SK-N-SH treated with all-trans-retinoic acid at 6 μM for 48 hours (cell line): ENCODE measurements at places on chromosomes 1 and 21.

DNA sequence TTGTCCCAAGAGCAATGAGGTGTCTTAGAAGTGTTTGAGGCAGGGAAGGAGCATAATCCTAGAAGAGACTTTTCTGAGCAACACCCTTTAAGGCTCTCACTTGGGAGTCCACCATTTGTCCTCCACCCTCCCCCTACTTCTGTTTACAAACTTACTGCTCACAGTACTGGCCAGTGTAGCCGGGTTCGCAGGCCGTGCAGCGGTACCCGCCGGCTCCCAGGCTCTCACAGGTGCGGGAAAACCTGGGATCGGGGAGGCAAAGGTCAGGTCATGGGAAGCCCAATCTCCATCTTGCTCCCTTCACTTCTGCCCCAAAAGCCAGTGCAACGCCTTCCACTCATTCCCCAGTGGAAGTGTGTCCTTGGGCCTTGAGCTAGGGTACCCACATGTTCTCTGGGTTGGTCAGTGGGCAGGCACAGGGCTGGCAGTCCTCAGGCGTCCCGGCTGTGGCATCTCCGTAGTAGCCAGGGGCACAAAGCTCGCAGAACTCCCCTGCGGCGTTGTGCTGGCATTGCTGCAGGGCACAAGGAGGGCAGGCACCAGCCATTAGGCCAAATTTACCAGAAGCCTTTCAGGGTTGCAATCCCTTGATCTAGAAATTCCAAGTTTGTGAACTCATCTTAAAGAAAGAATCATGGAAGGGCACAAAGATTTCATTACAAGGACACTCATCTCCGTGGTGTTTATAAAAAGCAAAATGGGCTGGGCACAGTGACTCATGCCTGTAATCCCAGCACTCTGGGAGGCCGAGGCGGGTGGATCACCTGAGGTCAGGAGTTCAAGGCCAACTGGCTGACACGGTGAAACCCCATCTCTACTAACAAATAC, 49.8 kb downstream of the LDLRAD2 start:
- peak; percentile 81 for ATAC-seq

GRCh38 chr1:33057095-33057494, 20.4 kb upstream of the AK2 start:
- no peak for ATAC-seq

DNA sequence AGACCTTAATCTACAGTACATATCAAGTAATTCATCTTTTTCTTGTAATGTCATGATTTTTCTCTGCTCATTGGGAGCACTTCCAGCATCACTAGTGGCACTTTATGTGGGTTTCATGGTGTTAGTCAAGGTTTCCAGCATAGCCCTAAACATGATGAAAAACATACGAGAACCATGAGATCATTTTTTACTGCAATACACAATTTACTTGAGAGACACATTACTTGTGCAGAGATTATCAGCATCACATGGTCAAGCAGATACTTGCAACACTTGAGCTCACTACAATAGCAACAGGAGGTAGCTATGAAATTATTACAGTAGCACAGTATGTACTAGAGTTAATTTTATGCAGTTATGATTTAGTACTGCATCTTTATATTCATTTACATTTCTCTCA, 36.4 kb downstream of the ITGB3BP start:
- no peak for ATAC-seq

DNA sequence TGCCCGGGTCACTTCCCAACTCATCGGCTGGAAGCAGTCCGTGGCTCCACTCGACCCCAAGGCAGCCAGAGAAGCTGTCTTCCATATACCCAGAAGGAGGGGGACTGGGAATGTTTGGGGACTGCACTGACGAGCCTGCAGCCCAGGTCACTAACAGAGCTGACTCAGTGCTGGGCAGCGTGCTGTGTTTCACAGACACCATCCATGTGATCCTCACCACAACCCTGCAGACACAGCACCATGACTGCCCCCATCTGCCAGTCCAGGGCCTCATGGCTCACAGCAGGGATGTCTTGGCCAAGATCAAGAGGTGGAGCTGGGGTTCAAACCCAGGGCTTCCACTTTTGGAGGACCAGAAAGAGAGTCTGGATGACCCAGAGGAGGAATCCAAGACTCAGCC, 67.9 kb downstream of the KLHDC7A start:
- ATAC-seq, result no peak

- no peak for ATAC-seq
These were observed 205.7 kb upstream of the SAMSN1 start for GRCh38 chr21:14751602-14752344.

DNA sequence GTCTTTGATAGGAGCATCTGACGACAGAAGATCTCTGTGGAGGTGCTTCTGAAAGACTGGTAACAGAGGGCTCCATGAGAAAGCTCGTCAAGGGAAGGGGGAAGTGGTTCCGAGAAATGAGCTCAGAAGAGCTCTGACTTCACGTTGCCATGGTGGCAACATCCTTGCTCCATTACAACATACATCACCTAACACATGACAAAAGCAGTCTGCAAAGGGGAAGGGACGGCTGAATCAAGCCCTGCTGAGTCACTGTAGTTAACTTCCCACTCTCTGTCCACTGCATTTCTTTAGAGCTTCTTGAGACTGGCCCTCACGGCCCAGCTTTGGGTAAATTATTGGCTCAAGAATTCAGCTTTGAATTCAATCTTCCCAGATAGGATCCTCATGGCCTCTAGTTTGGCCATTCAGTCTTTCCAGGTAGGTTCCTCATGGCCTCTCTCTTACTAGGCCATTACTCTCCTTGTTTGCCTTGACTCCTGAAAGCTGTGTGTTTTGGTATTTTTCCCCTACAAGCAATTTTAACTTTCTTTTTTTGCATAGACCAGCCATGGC, 88.0 kb upstream of the ZNF648 start:
- no peak for ATAC-seq

DNA sequence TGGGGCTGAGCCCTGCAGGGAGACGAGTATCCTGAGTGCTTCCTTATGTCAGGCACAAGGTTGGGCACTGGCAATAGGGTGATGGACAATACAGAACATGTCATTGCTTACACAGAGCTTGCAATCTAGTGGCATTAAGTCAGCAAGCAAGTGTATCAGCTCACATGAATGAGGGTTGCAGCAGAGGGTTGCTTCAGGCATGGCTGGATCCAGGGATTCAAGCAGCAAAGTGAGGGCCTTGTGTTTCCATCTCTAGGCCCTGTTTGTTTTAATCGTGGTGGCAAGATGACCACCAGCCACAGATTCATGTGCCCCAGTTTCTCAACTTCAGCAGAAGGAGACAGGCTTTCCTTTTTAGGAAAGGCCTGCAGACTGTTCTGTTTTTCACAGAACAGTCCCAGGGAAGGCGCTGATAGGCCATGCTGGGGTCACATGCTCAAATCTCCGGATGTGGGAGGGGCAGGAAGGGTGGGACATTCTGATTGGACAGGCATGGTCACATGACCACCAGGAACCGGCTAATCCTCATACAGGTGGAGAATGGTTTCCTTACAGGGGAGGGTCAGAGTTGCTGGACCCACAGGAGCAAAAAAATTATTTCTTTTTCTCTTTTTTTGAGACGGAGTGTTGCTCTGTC, 14.4 kb downstream of the PLOD1 start:
- ATAC-seq, result peak; percentile 20; the same call in 1 of the 3 replicates

DNA sequence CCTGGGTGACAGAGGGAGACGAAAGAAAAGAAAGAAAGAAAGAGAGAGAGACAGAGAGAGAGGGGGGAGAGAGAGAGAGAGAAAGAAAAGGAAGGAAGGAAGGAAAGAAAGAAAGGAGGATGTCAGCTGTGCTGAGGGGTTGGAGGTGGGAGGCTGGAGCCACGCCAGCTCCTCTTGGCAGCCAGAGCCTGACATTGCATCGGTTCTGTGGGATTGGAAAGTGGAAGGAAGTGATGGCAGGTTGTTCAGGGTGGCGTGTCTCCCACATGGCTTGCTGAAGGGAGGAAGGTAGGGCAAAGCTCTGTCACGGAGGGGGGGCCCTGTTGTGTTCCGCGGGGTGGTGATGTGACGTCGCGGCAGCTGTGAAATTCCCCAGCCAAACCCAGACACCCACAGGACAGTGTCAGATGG, 30.7 kb downstream of the EIF2D start:
- no peak for ATAC-seq

DNA sequence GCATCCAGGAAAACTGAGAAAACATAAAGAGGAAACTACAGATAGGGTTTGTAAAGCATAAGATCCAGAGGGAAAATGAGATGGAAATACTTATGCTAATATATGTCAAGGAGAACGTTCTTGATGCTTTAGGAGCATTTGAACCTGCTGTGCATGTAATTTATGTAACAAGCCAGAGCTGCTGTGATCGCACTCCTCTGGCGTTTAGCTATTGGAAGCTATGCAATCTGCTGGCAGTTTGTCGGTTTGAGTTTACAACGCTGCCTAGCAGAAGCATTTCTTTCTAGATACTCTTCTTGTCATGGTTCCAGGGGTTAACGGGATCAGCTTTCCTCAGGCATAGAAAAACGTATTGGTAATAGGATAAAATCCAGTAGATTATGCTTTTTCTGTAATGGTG, 182.7 kb downstream of the KCNH1 start:
- no peak for ATAC-seq

DNA sequence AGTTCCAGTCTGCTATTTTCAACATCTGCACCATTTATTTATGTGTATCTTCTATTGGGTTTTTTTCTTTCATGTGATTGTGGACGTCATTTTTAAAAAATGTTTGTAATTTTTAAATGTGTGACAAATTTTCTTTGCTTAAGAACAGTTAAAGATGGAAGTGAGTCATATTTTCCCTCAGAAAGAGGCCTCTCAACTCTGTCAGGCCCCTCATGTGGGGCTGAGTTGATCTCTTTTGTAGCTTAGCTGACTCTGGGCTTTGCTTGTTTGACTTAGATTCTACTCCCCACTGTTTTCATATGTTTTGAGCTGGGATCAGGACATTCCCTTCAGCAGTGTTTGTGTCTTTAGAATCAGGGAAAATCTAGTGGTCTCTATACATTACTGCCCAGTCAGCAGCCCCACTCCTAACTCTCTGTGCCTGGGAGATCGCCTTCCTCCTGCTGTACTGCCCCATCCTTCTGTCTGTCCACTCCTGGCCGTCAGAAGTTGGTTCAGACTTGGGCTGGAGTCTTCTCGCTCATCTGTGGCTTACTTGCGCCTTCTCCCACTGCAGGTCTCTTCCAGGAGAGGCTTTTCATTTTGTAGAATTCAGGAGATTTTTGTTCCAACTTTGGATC, 137.4 kb downstream of the DYRK1A start:
- peak; percentile 39; the same call in 1 of the 3 replicates for ATAC-seq

DNA sequence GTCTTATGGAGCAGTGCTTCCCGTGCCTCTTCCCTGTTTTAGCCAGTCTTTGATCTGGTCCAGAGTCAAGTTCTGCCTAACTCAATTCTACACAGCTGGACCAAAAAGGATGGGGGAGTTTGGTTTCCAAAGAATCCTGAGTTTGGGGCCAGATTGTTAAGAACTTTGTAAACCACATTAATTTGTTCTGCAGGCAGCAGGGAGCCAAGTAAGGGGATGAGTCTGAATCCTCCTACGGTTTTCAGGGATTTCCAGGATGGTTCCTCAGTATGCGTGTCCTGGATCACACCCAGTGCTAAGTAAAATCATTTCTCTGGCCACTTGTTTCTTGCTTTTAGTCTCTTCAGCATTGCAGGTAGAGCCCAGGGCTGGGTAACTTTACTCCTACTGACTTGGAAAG, 26.1 kb upstream of the GJA5 start:
- ATAC-seq, result no peak

DNA sequence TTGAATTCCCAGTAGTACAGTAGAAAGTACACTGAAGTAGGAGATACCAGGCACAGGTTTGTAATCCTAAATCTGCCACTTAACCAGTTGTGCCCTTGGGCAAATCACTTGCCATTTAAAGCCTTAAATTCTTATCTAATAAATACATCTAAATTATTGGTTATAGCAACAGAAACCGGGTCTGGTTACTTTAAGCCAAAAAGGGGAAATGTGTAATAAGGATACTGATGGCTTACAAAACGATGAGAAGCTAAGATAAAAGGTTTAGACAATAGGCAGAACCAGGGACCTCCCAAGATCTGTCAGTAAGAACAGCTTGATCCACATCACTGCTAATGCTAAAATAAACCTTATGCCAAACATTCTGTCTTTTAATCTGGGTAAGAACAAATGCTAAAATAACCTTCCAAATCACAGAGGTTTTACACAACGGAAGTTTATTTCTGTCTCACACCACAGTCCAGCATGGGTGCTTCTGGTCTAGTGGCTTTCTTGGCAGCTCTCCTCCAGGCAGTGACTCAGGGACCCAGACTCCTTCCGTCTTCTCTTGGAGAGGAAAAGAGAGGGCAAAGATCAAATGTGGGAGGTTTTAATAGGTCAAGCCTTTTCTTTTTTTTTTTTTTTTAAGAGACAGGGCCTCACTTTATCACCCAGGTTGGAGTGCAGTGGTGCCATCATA, 16.5 kb upstream of the ZMYM1 start:
- ATAC-seq, result no peak

DNA sequence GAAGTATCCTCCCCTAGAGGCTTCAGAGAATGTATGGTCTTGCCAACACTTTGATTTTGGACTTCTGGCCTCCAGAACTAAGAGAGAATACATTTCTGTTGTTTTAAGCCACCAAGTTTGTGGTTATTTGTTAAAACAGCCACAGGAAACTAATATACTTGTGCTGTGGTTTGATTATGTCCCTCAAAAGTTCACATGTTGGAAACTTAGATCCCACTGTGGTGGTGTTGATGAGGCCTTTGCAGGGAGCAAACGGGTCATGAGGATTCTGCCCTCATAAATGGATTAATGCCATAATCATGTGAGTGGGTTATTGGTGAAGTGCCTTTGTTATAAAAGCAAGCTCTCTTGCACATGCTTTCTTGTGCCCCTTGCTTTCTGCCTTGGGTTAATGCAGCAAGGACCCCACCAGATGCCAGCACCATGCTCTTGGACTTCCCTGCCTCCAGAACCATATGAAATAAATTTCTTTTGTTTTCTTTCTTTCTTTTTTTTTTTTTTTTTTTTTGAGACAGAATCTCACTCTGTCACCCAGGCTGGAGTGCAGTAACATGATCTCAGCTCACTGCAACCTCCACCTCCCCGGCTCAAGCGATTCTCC, 157.3 kb downstream of the CLIC6 start:
- no peak for ATAC-seq

- peak; percentile 83 for ATAC-seq
These were observed 84.9 kb upstream of the CD1D start for GRCh38 chr1:158095737-158096335.

- ATAC-seq, result no peak
These were observed 11.5 kb downstream of the ATP2B4 start for GRCh38 chr1:203638103-203638475.

DNA sequence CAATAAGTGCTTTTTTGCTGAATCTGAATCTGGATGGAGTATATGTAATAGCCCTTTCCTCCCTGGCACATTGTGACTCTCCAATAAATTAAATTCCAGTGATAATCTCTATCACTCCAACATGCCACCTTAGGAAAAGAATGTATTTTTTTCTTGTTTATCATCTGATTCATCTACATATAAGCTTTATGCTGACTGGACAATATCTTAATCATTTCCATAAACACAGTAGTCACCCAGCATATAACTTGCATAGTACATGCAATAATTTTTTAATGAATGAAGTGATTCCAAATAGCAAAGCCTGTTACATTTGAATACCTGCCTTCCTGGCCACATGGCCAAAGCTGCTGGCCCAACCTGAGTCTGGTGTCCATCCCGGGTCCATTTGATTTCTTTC, 477.6 kb upstream of the USP24 start:
- ATAC-seq, result no peak
